NCI-H187 (cell line): ENCODE measurements at places on chromosomes 13 and 19.

DNA sequence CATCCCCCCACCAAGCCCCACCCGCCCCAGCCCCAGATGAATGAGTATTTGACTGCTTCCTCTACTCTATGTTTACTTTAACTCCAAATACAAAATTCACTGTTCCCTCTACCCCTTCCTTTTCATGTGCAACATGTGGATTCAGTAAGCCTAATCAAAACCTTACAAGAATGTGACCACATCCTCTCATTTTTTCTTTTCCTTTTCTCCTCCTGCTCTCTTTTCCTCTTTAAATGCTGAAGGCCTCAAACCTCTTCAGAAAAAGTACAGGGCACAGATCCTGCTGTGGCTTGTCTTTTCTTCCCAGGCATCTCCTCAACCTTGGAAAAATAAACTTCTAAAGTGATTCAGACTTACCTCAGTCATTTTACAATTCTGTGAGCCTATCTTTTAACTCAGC lies 119.0 kb downstream of the MYCBP2 start:
- no peak for DNase-seq

- no peak for DNase-seq
Observed at GRCh38 chr19:46665072-46665471, 4.1 kb upstream of the DACT3 start.

- no peak for DNase-seq
Observed at GRCh38 chr13:99157046-99157445, 43.6 kb upstream of the UBAC2 start.

DNA sequence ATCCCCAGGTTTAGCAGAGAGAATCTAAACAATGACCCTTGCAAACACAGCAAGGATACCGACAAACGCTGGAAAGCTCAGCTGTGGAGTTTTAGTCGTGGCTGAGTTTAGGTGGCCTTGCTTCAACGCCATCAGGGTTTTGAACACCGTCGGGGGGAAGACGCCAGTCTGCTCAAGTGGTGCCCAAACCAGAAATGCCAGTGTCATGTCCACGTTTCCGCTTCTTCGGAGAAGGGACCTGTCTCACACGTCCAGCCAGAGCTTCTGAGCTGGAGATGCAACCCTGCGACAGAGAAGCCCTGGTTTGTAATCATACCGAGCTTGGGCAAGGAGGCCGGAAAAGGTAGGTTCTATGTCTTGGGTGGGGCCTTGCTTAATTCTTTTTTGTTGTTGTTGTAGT lies 42.6 kb upstream of the ATP11A start:
- no peak for DNase-seq

DNA sequence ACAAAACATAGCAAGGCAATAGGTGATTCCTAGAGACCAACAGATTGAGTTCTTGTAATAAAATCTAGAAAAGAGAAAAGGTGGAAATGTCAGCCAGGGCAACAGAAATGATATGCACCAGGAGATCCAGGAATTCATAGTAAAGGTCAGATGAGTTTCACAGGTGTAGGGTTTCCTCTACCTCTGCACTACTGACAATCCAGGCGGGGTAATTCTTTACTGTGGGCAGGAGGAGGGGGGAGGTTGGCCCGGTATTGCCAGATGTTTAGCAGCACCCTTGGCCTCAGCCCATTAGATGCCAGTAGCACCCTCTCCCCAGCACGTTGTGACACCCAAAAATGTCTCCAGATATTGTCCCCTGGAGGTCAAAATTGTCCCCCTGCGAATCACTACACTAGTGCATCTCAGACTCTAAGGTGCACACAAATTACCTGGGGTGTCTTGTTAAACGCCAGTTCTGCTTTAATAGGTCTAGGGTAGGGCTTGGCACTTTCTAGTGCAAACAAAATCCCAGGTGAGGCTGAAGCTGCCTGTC lies 3.5 kb upstream of the UBAC2 start:
- DNase-seq, result peak; percentile 40

GRCh38 chr13:79311386-79311785 lies 94.7 kb downstream of the RBM26 start:
- no peak for DNase-seq

DNA sequence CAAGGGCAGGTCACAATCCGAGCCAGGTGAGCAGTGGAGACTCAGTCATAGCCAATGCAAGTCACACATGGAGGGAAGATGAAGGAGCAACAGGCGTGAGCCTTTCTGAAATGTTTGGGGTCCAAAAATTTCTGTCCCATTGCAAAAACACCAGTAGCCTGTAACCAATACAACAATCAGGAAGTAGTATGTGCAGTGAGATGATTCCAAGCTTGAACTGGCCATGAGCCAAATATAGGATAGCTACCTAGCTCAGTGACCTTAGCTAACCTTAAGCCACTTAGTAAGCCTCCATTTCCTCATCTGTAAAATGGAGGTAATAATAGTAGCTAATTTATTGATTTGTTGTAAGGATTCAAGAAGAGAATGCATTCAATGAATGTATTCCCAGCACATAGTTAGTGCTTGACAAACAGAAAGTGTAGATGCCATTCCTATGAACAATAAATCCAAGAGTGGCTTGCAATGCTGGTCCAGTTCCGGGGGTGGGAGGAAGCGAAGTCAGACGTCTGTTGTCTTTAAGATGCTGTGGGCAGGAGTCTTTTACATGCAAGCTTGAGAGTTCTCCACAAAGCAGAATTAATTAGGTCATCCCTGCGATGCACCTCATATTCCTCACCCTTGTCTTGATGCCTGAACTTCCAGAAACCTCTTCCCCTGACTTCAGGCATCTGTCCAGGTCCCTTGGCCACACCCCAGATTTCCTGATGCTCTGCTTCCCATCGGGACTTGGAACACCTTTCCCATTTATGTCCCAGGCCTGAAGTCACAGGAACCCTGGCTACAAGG lies 195.7 kb upstream of the UBL3 start:
- DNase-seq, result no peak

DNA sequence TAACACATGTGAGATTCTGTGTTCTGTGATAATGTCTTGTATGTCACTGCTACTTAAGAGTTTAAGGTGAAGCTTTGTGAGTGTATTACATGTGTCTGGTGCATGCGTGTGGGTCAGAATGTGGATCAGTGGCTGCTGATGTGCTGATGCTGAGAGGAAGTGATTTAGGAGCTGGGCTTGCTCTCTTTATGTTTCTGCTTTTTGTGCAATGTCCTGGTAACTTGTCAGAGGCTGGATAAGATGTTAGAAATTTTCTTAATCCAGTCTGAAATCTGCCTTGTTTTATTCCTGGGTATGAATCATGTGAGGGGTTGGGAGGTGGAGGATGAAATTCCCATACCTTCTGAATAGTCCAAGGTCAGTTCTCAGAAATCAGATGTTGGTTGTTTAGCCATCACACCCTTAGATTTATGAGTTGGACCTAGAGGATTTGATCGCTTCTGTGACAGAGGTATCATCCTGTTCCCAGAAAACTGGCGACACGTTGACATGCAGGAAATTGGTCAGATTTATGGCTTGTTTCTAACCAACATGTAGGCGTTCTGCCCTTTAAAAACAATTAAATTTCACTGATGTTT lies 24.5 kb upstream of the CXCL17 start:
- no peak for DNase-seq

- DNase-seq, result no peak
Observed at GRCh38 chr13:50055454-50055853, 40.2 kb downstream of the KCNRG start.

DNA sequence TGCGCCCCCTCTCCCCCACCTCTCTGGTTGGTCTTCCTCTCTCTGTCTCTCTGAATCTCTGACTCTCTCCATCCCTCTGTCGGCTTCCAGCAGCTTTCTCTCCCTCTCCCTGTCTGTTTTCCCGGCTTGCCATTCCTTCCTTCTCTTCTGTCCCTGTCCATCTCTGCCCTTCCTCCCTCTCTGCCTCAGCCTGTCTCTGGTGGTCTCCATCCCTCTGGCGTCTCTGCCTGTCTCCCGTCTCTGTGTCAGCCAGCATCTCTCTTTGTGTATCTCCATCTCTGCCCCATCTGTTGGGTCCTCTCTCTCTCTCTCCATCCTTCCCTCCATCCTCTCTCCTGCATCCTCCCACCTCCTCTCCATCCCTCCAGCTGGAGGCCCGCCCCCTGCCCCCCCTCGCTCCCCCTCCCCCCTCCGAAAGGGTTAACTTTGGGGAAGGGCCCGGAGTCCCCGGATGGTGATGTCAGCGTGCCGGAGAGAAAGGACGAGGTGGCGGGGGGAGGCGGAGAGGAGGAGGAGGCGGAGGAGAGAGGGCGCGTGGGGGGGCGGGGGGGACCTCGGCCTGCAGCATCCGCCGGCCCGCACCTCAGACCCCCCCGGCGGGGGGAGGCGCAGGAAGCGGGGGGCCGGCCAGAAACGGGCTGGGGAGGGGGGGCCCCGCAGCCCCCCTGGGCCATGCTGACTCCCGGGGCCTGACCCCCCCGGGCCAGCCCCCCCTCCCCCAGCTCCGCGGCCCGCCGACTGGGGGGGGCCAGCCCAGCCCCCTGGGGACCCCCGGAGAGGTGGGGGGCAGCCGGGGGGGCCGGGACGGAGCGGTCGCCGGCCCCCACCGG lies at the start of gene BRSK1:
Gene BRSK1 (plus strand): TSS at position 450 of the 830 bp plus-strand sequence. CDS start 446 bp downstream, outside the sequence.
- peak; percentile 7 for DNase-seq

- no peak for DNase-seq
Observed at GRCh38 chr19:47510516-47511127, 4.2 kb downstream of the NAPA start.

DNA sequence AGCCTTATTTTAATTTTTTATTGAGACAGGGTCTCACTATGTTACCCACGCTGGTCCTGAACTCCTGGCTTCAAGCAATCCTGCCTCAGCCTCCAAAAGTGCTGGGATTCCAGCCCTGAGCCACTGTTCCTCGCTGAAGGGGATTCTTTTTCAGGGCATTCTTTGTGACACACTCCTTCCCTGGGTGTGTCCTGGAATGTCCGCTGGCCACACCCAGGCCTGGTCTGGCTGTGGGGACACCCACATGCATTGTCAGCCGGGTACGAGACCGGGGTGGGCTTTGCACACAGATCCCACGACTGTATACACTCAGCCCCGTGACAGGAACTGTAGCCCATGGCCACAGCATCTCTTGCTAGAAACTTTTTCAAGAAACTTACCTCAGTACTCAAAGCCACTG lies 34.4 kb upstream of the GATAD2A start:
- DNase-seq, result no peak

DNA sequence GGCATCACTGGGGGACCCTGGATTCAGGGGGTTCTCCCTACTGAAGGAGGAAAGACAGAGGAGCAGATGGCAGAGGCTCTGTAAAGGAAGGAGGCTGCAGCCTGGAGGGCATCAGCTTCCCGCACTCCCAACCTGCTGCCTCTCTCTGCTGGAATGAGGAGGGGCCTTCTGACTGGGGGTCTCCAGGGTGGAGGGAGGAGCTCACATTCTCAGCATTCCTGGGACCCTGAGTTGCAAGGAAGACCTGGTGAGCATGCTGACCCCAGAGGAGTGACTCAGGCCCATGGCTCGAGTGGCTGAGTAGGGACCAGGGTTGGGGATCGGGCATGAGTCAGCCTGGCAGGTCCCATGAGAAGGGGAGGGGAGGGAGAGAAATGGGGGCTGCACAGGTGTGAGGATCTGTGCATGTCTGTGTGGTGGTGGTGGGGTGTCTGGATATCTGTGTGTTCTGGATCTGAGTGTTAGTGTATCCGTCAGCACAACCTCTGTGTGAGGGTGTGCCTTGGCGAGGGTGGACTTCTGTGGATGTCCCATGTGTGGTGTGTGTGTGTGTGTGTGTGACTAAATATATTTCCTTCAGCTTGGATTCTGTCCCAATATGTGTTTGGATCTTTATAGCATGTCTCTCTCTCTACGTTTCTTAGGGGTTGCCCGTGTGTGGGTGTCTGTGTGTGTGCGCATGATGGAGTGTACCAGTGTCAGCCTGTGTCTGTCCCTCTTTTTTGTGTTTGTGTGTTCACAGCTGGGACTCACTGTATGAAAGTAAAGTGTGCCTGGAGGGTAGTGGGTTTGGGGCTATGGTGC lies 4.6 kb downstream of the AXL start:
- no peak for DNase-seq

DNA sequence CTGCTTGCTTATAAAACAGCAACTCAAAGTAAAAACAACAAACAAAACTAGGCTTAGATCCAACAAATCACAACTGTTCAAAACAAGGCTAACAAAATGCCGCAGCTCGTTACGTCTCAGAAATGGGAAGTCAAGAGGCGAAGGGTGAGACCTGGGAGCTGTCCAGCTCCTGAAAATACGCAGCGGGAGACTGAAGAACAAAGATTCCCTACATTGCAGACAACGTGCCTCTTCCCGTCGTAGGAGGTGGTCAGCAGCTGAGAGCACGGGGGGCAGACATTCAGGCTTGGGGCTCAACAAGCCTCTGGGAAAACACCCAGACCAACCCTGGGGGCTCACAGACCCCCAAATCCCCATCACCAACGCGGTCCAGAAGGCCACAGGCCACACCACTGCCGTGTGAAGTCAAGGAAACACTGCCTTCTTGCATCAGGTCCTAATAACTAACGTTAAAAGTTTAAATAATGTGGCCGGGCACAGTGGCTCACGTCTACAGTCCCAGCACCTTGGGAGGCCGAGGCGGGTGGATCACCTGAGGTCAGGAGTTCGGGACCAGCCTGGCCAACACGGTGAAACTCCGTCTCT lies 13.5 kb downstream of the PLPP2 start:
- no peak for DNase-seq

DNA sequence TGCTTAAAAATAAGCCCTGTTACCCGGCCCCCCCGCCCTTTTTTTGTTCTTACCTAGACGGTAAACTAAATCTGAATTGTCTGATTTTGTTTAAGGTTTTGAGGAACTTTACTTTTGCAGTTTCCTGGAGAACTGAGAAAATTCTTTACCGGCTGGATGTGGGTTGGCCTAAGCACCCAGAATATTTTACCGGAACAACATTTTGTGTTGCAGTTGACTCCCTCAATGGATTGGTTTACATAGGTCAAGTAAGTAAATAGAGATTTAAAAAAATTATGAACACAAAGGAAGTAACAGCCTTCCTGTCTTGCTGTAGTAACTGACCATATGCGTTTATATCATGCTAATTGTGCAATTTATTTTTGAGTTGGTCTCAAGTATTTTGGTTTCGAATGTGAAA lies 785 bp downstream of the NHLRC3 start:
- DNase-seq, result no peak

GRCh38 chr19:35049456-35049855 lies 7.9 kb downstream of the HPN start:
- DNase-seq, result no peak

DNA sequence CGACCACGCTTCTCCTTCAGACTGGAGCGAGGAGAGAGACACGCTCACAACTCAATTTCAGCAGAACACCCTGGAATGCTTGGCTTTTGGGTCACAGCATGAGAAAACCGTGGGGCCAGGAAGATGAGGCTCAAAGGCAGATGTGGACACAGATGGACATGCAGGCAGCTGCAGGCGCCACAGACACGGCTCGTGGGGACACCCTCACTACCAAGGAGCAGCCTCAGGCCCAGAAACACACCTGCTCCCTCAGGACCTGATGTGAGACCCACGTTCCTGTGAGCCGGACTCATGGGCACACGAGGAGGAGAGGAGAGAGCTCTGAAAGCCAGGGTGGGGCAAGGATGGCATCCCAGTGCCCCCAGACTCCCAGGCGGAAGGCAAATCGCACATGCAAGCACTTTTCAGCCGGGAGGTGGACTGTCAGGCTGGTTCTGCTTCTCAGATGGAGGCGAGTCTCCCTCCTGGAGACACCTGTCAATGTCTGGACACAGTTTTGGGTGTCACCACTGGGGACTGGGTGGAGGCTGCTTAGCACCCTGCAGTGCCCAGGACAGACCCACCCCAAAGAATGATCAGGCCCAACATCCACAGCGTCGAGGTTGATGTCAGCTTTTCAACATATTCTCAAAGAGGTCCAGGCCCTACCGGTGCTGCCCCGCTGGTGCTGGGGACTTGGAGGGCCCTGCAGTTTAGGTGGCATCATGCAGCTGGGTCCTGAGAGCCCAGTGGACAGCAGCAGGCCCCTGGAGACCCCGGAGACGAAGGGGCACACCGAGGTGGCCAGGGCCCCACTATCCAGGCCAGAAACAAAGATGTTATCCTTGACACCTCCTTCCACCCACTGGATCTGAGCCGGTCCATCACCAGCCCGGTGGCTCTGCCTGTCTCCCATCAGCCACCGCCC lies 2.3 kb downstream of the ABHD17A start:
- no peak for DNase-seq
